ENCODE measurements at places on chromosomes 13 and 19.

GRCh38 chr13:113879017-113879416 is 15.1 kb upstream of the GAS6 start:
- no peak for DNase-seq

DNA sequence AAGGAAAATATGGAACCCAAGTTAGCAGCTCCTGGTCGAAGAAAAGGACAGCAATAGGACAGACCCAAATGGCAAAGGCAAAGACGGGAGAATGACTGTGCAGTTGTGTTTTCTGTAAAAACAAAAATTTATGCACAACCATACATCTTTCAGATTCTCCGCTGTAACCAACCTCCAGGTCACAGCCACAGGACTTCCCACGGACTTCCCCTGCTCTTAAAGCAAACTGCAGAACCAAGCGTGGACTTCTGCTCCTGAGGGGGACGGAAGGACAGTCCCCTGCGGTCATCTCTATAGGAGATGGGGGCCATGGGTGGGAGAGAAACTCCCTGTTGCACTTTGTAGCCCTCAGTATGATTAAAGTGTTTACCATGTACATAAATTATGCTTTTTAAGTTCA is 2.5 kb downstream of the GRTP1 start:
- no peak for DNase-seq

DNA sequence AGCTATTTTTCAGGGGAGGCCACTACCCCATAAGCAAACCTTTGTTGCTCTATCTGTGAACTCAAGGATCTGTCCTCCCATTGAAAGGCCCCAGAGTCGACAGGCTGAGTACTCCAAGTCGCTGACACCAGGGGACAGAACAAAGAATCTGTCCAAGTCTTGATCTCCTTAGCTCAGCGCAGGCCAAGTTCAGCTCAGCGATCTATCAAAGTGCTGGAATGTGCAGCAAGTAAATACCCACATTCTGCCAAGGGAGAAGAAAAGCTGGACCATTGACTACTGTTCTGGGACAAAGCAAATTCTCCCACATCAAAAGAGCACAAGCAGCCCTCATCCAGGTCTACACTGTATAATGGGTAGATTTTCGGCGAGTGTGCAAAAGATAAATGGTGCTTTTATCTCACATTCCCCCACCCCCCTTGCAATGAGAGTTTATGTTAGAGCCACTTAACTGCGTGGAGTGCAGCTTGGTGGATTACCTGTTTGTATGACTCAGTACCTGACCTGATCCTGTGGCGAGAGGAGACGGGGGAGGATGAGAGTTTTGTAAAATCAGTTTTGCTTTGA is 391.7 kb upstream of the SGCG start:
- DNase-seq, result no peak

- DNase-seq, result no peak
Measured at GRCh38 chr13:84439108-84439507, 556.8 kb upstream of the SLITRK1 start.

DNA sequence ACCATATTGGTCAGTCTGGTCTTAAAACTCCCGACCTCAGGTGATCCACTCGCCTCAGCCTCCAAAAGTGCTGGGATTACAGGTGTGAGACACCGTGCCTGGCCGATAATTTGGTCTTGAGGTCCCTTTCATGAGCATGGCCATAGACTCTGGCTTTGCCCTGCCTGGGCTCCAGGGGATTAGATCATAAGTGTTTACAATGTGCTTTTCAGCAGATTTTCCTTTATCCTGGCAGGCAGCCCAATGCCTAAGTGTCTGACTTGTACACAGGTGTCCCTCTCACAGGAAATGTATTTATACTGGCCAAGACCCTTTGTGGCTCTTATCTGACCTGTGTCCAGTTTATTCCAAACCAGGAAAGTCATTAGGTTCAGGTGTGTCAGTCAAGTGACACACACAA is 15.9 kb downstream of the BCAM start:
- no peak for DNase-seq

GRCh38 chr13:102555914-102556553 is 40.8 kb upstream of the TPP2 start:
- no peak for DNase-seq

GRCh38 chr13:78383071-78383484 is 220.3 kb downstream of the POU4F1 start:
- no peak for DNase-seq

DNA sequence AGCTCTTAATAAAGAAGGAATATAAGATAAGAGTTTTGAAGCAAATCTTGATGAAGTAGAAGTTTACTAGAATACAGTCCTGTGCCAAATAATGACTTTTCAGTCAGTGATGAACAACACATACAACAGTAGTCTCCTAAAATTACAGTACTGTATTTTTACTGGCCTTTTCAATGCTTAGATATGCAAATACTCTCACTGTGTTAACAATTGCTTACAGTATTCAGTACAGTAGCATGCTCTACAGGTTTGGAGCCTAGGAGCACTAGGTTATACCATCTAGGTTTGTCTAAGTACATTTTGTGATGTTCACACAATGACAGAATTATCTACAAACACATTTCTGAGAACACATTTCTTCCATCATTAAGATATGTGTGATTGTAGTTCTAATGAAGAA is 316.7 kb upstream of the KLHL1 start:
- no peak for DNase-seq

DNA sequence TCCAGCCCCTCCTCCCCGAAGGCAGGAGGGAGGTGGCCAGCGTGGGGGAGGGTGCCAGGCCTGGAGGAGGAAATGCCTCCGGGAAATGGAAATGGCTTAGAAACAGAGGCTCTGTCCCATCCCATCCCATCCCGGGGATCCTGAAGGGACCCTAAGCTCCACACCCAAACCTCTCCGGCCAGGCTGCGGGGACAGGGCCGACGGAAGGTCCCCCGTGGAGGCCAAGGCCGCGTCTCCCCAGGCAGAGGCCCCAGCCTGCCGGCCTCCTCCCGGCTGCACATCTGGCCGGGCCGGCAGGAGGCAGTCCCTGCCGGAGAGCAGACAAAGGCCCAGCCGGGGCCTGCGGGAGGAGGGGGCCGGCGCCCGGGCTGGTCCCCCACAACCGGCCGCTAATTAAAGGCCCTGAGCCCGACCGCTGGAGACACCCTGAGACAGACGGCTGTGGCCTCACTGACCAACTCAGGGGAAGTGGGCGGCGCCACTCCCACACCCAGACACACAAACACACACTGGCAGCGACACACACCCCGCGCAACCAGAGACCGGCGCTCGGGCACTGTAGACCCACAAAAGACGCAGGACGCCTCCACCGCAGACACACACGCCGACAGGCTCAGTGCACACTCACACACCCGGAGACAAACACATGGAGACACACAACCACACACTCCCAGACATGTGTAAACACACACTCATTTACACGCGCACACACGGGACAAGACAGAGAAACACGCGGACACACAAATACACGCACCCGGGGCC is 1.1 kb downstream of the ADAMTS10 start:
- DNase-seq, result peak; percentile 39

DNA sequence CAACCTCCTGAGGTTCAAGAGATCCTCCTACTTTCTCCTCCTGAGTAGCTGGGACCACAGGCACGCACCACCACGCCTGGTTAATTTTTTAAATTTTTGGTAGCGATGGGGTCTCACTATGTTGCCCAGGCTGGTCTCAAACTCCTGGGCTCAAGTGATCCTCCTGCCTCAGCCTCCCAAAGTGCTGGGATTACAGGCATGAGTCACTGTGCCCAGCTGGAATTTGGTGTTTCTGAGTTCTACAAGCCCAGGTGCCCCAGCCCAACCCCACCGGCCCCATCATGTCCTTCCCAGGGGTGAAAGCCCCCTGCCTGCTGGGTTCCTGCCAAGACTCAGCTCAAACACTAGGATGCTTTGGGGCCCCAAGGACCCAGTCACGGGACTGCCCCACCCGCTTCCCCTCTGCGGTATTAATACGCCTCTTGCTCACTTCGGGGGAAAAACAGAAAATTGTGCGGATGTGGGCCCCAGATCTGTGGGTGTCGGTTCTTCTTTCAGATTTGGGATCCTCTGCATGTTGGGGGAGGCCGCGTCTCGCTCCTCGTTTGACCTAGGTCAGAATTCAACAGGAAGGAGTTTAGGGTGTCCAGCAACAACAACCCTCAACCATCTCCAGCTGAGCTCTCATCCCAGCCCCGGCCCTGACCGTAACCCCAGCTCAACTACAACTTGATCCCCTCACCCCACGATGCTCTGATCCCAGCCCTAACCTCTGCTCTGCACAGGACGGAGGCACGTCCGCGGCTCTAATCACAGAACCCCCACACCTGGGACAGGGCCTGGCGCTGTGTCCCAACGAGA is 3.7 kb upstream of the FCER2 start:
- peak; percentile 87 for DNase-seq

DNA sequence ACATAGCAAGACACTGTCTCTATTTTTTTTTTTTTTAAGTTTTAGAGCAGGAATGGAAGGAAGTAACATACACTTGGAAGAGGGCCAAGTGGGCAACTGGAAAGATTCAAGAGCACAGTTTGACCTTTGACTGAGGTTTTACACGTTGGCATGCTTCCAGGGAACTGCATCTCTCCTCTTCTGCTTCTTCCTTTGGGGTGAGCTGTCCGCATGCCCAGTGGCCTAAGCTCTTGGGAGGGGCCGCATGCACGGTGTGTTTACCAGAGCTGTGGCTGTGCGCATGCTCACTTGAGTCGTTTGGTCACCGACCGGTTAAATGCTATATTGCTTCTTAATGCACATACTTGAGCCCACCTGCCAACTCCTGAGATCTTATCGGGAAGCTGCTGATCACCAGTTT is 727.7 kb downstream of the UQCRFS1 start:
- DNase-seq, result peak; percentile 31

DNA sequence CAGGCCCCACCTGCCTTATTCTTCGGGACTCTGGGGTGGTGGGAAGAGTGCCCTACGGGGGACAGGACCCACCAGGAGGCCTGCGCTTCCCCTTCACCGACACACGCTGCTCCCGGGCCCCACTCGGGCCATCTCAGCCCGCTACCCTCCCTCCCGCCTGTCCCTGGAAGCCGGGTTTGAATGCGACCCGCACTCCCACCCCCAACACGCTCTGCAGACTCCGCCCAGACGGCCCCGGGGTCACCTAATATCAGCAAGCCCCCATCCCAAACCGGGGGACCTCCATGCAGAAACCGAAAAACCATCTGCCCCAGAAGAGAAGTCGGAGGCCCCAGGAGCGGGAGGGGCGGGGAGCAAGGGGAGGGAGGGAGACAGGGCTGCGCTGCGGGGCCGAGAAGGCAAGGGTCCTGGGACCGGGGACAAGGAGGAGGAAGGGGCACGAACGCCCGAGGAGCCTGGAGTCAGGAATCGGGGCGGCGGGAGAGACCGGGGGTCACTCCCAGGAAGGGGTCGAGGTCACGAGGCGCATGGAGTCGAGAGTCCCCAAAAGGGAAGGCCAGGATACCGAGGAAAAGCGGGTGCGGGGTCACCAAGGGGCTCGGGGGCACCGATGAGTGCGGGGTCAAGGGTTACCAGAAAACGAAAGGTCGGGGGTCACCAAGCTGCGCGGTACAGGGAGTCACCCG is 766 bp downstream of the SBNO2 start:
- no peak for DNase-seq

GRCh38 chr13:59547950-59548349 is 615.8 kb downstream of the DIAPH3 start:
- DNase-seq, result no peak

GRCh38 chr19:46697204-46697960 is 19.5 kb downstream of the PRKD2 start:
- DNase-seq, result peak; percentile 30

GRCh38 chr13:34164582-34164981 is 346.6 kb downstream of the RFC3 start:
- DNase-seq, result no peak

- no peak for DNase-seq
Measured at GRCh38 chr19:19900139-19900728, 512 bp upstream of the ZNF93 start.

GRCh38 chr13:28297341-28297740 is 159.0 kb downstream of the PAN3 start:
- no peak for DNase-seq

DNA sequence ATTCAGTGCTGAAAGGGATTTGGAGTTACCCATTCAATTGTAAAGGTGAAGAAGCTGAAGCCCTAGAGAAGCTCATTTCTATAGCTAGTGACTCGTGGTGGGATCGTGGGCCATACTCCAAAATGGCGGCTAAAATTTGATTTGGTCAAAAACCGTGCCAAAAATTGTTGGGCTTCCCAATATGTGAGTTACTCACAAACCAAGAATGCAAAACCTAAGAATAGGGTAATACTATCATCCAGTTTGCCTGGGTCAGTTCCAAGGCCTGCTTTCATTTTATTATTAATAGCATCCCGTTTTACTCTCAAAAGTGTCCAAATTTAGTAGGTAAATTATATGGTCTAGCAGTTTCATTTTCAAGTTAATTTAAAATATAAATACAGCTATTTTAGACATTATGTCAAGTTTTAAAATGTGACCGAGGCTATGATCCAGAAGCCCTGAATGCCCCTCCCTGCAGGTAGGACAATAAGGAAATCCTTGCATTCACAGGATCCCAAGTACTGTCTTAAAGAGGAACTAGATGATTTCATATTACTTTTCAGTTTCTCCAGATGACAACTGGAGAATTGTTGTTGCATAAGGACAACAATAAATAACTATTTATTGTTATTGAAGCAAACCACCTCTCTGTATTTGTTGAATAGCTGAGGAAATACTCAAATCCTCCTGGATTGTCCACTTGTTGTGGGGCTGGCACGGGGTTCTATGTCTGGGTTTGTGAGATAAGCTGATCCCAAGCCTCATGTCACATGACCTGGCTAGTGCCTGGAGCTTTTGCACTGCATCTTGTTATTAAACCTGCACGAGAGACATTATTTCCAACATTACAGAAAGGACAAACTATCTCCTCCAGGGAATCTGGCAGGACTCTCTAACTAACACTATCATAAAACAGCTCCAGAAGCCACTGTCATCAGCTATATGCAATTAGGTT is 11.6 kb upstream of the RAP2A start:
- no peak for DNase-seq

GRCh38 chr13:57437587-57437986 is 194.0 kb upstream of the PCDH17 start:
- DNase-seq, result no peak

DNA sequence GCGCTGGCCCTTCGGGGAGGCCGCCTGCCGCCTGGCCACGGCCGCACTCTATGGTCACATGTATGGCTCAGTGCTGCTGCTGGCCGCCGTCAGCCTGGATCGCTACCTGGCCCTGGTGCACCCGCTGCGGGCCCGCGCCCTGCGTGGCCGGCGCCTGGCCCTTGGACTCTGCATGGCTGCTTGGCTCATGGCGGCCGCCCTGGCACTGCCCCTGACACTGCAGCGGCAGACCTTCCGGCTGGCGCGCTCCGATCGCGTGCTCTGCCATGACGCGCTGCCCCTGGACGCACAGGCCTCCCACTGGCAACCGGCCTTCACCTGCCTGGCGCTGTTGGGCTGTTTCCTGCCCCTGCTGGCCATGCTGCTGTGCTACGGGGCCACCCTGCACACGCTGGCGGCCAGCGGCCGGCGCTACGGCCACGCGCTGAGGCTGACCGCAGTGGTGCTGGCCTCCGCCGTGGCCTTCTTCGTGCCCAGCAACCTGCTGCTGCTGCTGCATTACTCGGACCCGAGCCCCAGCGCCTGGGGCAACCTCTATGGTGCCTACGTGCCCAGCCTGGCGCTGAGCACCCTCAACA is 1.2 kb downstream of the F2RL3 start:
- no peak for DNase-seq

- DNase-seq, result no peak
Measured at GRCh38 chr13:110414931-110415330, 107.8 kb downstream of the COL4A2 start.

GRCh38 chr13:101916108-101916774 is 463.8 kb downstream of the ITGBL1 start:
- DNase-seq, result no peak

GRCh38 chr19:50724522-50725217 is 1.5 kb downstream of the CLEC11A start:
- DNase-seq, result peak; percentile 97
